Suppressor macrophage treated with lipopolysaccharide for 1 hour (primary cell): ENCODE measurements at places on chromosomes 12 and 14.

DNA sequence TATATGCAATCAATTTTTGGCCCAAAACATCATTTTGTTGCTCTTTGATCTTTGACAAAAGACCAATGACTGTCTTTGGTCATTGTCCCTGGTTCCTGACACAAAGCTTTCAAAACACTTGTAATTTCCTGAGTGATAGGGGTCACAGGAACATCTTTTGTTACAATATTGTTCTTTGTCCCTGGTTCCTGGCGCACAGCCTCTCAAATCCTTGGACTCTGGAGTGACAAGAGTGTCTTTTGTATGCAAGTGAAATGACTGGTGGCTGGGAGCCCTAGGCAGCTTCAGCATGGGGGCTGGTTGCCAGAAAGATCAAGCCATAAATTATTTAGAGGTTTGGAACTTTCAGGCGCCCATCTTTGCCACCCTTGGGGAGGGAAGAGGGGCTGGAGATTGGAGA is 53.9 kb downstream of the DNAH10 start:
- no peak for DNase-seq

GRCh38 chr14:38143170-38143569 is 64.5 kb upstream of the SSTR1 start:
- DNase-seq, result no peak

- DNase-seq, result peak; percentile 89
Observed at GRCh38 chr12:107328442-107329133, 235.2 kb upstream of the CRY1 start.

GRCh38 chr14:61280526-61281185 is 482 bp downstream of the TMEM30B start:
- DNase-seq, result peak; percentile 82

GRCh38 chr12:130286741-130287440 is 50.8 kb upstream of the PIWIL1 start:
- DNase-seq, result no peak

DNA sequence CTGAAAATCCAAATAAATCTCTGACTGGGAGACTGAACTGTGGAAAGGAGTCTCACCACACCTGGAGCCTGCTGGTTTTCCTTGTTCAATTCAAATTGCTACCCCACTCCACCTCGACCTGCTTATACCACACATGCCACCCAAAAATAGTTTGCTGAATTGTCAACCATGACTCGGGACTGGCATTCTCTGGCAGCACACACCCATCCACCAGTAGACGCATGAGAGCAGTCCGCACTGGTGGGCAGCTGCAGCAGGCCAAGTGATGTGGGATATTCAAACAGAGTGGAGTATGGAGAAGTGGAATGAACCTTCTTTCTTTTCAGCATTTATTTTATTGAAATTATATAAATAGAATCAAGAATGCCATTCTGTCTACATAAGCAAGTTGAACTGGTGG is 38.7 kb upstream of the SYCP3 start:
- no peak for DNase-seq

GRCh38 chr12:82964446-82964845 is 277.7 kb downstream of the TMTC2 start:
- DNase-seq, result no peak

DNA sequence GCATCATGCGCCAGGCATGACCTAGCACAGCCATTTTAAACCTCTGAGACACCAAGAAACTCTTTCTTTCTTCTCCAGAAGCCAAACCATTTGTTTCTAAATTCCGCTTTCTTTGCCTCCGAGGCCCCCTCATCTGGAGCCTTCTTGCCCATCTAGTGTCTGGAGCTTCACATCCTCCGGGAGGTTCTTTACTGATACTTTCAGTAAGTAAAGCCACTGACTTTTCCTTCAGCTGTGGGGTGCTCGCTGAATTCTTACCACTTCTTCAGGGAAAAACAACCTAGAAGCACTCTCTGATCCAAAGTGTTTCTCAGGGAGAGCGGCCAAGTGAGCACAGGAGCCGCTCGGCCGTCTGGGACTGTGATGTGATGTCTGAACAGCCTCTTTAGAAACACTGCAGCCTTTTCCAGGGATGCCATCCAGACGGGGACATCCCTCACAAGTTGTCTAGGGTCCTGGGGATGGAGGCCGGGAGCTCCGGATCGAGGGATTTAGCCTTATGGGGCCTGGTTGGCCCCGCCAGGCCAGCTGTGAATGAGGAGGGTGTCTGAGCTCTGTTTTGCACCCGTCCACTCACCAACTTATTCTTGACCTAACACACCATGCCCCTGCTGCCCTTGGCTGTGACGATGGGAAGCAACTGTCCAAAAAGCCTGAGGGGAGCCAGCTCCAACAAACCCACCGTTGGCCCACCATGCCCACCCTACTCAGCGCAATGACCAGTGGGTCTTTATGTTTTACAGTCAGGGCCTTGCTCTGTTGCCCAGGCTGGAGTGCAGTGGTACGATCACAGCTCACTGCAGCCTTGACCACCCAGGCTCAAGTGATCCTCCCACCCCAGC is 160.6 kb downstream of the ZFP36L1 start:
- DNase-seq, result no peak

DNA sequence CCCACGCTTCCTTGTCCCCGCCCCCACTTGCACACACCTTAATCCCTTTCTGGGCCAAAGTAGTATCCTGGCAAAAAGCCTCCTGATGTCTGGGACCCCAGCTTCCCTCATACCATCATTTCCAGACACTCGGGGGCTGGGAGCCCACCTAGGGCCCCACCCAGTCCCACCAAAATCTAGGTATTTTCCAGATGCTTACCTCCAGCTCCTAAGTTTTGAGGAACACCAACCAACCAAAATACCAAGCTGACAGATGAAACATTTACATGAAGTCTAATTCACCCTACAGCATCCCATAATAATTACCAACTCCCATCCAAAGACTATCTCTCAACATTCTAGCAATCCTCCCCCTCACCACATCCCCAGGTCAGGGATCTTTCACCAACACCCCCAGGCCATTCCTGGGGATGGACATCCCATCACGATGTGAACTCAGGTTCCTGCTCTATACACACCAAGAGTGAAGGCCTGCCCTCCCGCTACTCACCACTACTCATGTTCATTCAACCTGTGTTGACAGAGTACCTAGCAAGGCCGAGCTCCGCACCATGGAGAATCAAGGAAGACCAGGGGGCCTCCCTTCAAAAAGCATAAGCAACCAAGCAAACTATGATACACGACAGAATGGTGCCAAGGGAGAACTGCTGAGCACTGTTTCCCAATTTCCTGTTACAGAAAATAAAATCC is 1.6 kb upstream of the CHD4 start:
- DNase-seq, result peak; percentile 23

- no peak for DNase-seq
Observed at GRCh38 chr14:99321236-99321925, 49.4 kb upstream of the BCL11B start.

DNA sequence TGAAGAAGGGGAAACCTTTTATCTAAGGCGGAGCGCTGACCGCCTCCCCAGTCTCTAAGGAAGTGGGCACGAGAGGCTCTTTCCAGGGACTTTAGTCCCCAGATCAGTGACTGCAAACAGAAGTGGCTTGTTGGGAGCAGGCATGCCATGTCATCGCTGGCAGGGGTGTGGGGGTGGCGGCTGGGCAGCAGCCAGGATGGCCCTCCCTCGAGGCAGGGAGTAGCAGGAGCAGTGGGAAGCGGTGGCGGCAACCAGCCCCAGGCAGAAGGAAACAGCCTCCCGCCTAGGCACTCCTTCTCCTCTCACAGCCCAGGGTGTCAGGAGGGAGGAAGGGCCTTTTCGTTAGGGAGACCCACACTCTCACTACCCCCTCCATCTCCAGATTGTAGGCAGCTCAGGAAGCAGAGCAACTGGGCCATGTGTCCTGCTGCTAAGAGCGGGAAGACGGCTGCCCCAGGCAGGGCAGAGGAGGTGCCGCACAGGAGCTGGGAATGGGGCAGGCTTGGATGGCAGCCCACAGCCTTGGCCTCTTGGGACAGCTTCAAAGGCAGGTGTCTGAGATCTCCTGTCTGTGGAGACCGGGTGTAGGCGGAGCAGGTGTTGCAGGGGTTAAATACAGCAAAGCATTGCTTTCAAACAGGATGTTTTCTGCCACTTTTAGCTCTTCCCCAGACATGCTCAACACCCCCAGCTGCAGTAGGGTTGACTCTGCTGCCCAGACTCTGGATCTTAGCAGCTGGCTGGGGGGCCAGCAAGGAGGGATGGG is 21.8 kb downstream of the VDR start:
- DNase-seq, result peak; percentile 80

DNA sequence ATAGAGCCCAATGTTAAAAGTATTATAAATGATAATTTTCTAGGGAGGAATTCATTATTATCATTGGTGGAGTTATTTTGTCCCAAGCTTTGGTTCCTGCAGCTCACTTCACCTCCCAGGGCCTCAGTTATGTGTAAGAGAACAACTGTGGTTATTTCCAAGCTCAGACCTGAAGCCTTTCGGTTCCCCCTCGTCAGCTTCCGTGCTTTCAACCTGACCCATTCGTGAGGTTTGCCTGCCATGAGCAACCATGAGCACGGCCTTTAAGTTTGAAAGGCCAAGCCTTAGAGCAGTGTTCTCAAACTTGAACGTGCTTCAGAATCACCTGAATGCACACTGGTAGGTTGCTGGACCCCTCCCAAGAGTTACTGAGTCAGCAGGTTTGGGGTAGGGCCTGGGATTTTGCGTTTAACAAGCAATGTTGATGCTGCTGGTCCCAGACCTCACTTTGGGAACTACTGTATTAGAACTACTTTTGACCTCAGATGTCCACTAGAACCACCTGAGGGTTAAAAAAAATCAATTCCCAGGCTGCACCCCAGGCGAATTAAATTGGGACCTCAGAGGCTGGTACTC is 133.0 kb upstream of the PRMT8 start:
- no peak for DNase-seq

DNA sequence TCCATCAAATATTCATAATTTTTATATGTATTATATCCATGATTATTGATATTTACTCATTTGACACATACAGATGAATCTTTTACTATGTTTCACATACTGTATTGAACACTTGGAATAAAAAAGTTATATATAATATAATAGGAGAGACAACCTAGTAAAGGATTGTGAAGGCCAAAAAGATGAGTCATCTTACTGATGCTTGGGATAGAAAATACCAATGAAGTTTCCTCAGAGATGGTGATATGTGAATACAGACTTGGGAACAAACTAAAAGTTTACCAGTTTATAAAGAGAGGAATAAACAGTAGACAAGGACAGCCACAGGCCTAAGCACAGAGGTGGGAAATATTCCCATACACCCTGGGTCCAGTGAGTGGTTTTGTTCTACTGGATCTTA is 743.9 kb upstream of the FLRT2 start:
- no peak for DNase-seq

- no peak for DNase-seq
Observed at GRCh38 chr12:16300736-16301135, 23.3 kb upstream of the SLC15A5 start.

DNA sequence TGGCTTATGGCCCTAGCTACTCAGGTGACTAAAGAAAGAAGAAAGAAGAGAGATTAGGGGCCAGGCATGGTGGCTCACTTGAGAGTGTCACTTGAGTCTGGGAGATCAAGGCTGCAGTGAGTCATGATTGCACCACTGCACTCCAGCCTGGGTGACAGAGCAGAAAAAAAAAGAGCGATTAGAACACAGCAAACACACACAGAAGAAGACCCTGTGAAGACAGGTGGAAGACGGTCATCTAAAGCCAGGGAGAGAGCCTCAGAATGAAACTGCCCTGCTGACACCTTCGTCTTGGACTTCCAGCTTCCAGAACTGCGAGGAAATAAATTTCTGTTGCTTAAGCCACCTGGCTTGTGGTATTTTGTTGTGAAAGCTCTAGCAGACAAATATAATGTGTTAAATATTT is 17.5 kb upstream of the PPP1CC start:
- peak; percentile 67 for DNase-seq

DNA sequence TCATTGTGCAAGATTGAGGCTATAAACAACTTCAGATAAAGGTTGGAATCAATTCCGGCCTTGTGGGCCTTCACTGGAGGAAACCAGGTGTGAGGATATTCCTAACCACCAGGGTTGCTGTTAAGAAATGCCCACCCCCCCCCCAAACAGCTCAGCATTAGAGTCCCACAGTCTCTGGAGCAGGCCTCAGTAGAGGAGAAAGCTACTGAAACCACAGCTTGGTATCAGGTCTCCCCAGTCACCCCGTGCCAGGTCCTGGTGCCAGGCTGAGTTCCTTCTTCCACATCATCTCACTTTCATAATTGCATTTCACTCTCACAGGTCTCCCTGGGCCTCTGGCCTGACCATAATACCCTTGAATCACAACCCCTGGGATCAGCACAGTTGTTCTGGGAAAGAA is 12.5 kb downstream of the GALNT6 start:
- DNase-seq, result no peak

GRCh38 chr12:52561880-52562449 is 9.0 kb upstream of the KRT71 start:
- peak; percentile 14 for DNase-seq

GRCh38 chr12:13652105-13652504 is 329.3 kb downstream of the GRIN2B start:
- no peak for DNase-seq

GRCh38 chr12:58564721-58565120 is 355.6 kb downstream of the LRIG3 start:
- no peak for DNase-seq

DNA sequence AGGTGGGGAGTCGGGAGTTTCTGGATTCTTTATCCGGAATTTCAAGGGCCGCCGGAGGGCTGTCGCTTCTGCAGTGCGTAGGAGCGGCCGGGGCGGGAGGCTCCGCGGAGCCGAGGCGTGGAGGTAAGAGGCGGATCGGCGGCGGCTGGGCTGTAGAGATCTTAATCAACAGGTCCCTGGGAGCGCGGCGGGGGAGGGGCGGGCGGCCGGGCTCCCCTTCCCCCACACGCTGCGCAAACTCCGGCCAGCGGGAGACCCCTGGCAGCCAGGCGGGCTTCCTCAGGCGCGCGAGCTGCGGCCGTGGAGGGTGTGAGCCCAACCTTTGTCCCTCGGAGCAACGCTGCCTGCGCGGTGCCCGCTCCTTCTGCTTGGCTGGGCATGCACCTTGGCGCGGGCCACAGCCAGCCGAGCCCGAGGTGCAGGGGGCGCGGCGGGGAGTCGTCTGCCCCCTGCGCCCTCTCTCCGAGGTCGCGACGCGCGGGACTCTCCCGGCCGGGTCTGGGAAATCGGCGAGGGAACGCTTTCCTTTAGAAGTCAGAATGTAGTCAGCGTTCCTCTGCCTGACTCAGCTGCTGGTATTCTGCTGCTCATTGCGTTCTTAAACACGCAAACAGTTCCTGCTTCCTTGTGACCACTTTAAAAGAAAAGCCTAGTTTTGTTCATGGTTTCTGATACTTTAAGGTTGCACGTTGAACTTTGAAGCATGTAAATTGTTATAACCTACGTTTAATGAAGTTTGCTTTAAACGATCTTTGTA is at the start of gene PALS1:
Gene PALS1, plus strand, starts transcription at position 25 of the 757 bp plus-strand sequence. CDS start 37,736 bp downstream, outside the sequence.
- DNase-seq, result peak; percentile 90
